Fibroblast of skin of right quadriceps (primary cell): ENCODE measurements at places on chromosomes 7 and 10.

DNA sequence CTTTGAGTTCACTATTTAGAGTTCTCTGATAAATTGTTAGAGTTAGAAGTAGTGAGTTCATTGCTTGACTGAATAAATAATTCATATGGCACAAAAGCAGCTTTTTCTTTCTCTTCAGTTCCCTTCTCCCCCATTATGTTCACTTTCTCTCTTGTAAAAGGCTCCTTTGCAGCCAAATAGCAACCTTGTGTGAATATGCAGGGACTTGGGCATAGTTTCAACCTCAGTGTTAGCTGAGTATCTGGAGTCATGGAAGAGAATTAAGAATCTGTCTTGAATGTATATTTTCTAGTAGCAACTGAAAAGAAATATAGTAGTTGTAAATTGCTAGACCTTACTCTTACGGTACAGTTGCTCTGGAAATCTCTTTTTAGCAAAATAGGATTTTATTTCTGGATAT is 31.9 kb downstream of the ZEB1 start:
- DNase-seq, result no peak

DNA sequence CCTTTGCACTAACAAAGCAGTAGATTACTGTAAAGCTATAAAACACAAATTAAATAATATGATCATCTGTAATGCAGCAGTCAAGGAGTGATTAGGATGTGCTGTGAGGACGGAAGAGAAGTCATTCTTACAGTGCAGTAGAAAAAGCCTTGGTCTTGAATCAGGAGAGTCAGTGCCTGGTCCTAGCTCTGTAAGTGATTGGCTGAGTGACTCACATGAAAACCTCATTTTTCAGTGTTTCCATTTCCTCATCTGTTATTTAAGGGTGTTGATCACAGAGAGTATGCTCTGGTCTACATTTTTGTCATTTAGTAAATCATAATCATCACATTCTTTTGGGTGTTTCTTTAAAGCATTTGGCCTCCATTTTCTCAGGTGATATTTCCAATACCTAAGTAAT is 717.8 kb downstream of the LRMDA start:
- DNase-seq, result peak; percentile 34

DNA sequence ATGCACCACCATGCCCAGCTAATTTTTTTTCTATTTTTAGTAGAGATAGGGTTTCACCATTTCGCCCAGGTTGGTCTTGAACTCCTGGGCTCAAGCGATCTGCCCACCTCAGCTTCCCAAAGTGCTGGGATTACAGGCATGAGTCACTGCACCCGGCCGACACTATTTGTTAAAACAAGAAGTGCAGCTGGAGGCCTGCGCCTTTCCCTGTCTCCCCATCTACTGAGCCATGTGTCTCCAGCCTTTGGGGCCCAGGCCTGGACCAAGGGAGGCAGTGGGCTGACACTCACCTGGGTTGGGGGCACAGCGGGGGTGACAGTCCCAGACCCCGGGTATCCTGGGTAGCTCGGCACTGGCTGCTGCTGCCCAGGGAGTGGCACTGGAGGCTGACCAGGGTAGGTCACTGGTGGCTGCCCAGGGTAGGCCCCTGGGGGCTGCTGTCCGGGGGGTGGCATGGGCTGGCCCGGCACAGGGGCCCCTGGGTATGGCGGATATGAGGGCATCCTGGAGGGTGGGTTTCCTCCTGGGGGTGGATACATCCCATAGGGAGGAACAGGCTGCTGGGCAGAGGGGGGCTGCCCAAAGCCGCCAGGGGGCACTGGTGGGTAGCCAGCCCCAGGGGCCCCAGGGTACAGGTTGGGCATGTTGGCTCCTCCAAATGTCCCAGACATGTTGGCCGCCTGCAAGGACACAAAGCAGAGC is 36.3 kb downstream of the PLAC9 start:
- DNase-seq, result no peak

- DNase-seq, result no peak
These were observed 241.7 kb upstream of the AOAH start for GRCh38 chr7:36966039-36966438.

- peak; percentile 38 for DNase-seq
These were observed 37.3 kb downstream of the FBH1 start for GRCh38 chr10:5927306-5927705.

DNA sequence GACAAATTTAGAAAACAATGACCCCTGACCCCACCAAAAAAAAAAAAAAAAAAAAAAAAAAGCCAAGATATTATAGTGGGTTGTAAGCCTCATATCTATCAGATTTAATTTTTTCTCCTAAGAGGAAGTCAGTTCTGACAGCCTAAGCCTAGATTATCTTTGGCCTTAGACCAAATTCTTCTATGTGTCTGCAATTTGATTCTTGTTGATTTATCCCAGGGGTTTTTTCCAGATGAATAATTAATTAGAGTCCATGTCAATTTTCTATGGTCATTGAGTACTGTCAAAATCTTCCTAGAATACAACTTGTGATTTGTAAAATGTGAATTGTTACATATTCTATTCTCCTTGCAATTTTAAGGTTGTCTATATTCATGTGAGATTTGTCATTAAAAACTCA is 151.6 kb upstream of the CACNA2D1 start:
- no peak for DNase-seq

DNA sequence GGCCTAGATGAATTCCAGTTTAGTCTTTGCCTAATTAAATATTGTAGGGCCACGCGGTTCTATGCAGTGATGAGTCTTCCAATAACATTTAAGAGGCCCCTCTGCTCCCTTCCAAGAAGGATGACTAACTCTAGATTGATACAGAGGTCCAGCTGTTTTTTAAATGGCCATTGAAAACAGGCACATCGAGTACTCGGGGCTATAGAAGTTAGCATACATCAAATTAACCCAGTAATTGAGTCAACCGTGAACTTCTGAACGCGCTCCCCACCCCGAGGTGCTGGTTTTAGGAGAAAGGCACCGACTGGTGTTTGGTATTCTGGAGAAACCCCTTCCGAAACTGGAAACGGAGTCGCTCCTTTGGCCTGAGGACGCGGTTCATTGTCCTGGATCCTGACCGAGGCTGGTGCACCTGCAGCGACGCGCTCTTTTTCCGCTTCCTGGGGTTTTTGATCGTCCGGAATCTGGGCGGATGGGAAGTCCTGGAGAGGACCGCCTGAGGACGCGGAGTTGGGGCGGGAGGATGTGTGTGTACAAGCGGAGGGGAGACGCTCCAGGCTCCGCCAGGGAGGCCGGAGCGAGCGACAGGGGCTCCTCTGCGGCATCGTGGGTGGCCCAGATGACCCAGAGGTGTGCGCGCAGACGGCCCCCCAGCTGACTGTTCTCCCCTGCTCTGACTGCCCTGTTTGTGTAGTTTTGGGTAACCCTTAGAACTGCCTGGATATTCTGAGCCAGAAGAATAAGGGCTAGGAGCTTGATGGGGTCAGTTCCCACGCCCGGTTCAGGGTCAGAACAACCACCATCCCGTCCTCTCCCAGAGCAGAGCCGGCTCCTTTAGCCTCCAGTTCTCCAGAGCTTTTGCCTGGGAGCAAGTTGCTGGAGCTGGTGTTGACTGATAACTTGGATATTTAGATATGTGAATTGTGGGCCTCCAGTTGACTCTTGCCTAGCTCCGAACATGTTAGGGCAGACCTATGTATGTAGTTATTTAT is 711 bp downstream of the FAM221A start:
- DNase-seq, result peak; percentile 38

DNA sequence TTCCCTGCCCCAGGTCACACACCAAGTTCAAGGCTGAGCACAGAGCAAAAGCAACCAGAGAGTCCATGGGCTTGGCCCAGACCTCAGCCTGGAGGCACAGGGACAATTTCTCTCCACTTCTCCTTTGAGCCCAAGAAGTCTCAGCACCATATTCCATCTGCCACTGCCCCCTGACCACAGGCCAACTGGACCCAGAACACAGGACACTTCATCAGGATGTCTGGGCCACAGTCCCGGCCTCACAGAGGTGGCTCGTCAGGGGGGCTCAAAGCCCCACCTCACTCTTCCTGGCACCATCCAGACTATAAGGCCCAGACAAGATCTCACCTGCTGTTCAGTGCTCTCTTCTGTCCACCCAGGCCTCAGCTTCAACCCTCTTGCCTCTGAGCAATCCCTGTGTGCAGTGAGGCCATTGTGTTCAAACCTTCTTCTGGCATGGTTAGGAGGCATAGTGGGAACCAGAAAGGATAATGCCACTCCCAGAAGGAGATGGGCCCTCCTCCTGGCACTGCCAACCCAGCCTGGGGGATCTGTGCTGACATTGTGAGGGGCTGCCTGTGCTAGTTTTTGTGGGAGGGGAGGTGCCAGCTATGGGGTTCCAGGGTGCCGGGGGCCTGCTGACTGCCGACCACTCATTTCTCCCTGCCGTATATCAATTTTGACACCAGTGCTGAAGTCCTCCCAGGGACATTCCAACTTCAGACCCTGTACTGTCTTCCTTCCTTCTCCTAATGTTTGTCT is 49.7 kb upstream of the ANTXRL start:
- DNase-seq, result no peak

GRCh38 chr7:150377635-150378034 is 1.5 kb upstream of the ZNF775 start:
- no peak for DNase-seq

- DNase-seq, result peak; percentile 29
These were observed 217.9 kb downstream of the SKAP2 start for GRCh38 chr7:26646336-26647048.

- no peak for DNase-seq
These were observed 75.3 kb downstream of the MKI67 start for GRCh38 chr10:128050936-128051335.

- peak; percentile 93 for DNase-seq
These were observed 184.2 kb downstream of the KMT2E start for GRCh38 chr7:105198223-105198622.

- no peak for DNase-seq
These were observed 182.8 kb downstream of the DIP2C start for GRCh38 chr10:506451-507354.

DNA sequence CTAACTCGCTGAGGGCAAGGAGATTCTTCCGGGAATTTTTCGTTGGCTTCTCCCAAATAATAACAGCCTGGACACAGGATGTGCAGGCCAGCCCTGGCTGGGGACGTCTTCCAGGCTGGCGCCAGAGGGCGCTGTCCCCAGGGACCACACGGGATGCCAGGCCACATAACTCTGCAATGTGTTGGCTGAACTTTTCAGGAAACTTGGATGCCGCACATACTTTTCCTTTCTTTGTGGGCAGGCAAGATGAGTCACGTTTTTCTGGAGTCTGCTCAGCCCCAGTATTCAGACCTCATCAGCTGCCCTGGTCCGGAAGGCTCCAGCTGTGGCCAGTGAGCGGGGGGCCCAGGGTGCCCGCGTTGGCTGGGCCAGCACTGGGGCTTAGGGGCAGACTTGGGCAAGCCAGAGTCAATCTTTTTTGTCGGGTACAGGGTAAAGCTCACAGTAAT is 122.7 kb downstream of the PRKAG2 start:
- peak; percentile 99 for DNase-seq

GRCh38 chr7:48452218-48452617 is 281.0 kb downstream of the ABCA13 start:
- DNase-seq, result no peak

DNA sequence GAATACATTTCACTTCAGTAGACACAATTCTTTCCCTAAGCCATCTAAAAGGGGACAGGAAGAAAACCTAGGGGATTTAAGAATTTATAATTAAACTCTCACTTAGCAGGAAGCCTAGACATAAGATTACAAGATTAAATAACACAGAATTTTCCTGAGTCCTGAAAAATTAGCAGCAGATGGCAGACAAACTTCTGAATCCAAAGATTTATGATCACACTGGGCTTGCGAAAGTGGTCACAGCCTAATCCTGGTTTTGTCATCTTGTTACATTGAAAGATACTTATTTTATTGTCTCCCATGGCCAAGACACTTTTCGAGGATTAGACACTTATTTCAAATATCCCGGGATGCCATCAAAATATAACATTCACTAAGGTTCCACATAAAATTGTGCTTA is 2.9 kb downstream of the ERLIN1 start:
- no peak for DNase-seq

- no peak for DNase-seq
These were observed 566 bp downstream of the ASNS start for GRCh38 chr7:97871659-97872024.

DNA sequence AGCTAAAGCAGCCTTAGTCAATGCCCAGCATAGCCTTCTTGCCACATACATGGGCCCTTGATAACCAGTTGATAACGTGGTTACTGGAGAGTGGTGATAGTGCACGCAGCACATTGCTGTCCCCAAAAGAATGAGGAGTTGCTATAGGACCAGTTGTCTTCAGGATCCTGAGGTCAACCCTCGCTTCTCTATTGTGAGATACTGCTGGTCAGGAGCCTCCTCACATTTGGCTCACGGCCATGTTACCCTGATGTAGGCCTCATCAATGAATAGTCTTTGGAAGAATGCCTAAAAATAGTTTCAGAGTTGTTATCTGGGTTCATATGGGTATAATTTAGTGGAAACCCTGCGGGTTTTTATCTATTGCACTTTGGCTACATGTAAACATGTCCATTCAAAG is 230.7 kb downstream of the VTI1A start:
- DNase-seq, result no peak

DNA sequence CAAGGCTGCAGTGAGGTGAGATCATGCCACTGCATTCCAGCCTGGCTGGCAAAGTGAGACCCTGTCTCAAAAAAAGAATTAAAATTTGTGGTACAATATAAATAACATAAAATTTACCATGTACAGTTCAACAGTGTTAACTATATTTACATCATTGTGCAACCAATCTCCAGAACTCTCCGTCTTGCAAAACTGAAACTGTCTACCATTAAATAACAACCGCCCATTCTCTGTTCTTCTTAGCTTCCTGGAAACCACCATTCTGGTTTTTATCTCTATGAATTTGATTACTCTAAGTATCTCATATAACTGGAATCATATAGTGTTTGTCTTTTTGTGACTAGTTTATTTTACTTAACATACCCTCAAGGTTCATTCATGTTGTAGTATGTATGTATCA is 167.6 kb downstream of the AUTS2 start:
- DNase-seq, result no peak

- no peak for DNase-seq
These were observed 174.8 kb upstream of the PRPS1L1 start for GRCh38 chr7:18202315-18203045.

GRCh38 chr7:117274951-117275350 is 47.9 kb downstream of the WNT2 start:
- no peak for DNase-seq

DNA sequence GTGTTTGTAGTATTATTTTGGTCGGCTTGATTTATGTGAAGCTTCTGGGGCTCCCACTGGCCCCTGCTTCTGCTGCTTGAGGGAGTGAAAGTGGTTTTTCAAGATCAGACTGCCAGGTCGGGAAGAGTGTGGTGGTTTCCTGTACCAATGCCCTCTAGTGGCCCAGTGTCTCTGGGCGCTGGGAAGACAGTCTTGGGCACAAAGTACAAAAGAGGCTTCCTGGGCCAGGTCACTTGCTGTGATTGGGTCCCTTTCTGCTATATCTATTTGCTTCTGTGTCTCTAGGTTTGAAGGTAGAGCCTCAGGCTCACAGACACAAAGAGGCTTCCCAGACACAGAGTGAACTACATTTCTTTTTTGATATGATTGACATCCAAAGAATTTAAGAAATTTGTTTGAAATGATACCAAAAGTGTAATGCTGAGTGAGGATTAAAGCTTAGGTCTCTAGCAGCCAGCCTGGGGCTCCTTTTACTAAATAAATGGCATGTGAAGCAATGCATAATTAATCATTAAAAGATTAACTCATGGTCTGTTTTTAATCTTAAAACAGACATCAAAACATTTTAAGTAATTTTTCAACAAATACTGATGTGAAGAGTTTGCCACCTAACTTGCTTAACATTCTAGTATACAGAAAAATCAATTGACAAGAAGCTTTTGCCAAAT is 36.3 kb downstream of the ABCB1 start:
- DNase-seq, result peak; percentile 5

GRCh38 chr10:122054048-122055025 is 65.4 kb downstream of the TACC2 start:
- peak; percentile 24 for DNase-seq

- DNase-seq, result no peak
These were observed 9.1 kb downstream of the TRPV6 start for GRCh38 chr7:142876236-142876960.
